ENCODE measurements at places on chromosomes 5 and 9. TPM values are rescaled to one million over a fixed set of nuclear protein-coding genes. Genes with fewer than 3 reads are reported as not detected.

Gene ECM2
- total RNA-seq, result not detected

Gene AIF1L
- 0.34 TPM for total RNA-seq

Gene SPRY4
- total RNA-seq, result 1.7 TPM

Gene PCDHA9
- total RNA-seq, result not detected

Gene GFRA3
- not detected for total RNA-seq

Gene TLX3
- not detected for total RNA-seq

Gene ENTPD2
- not detected for total RNA-seq

Gene SPINK7
- not detected for total RNA-seq

Gene FAM151B
- total RNA-seq, result 0.32 TPM

Gene LCN6
- not detected for total RNA-seq

Gene PCDHGA4
- 0.21 TPM for total RNA-seq
